G401 (cell line): ENCODE measurements at places on chromosomes 2 and 18.

GRCh38 chr2:42446503-42447271 lies 47.1 kb downstream of the KCNG3 start:
- no peak for DNase-seq

DNA sequence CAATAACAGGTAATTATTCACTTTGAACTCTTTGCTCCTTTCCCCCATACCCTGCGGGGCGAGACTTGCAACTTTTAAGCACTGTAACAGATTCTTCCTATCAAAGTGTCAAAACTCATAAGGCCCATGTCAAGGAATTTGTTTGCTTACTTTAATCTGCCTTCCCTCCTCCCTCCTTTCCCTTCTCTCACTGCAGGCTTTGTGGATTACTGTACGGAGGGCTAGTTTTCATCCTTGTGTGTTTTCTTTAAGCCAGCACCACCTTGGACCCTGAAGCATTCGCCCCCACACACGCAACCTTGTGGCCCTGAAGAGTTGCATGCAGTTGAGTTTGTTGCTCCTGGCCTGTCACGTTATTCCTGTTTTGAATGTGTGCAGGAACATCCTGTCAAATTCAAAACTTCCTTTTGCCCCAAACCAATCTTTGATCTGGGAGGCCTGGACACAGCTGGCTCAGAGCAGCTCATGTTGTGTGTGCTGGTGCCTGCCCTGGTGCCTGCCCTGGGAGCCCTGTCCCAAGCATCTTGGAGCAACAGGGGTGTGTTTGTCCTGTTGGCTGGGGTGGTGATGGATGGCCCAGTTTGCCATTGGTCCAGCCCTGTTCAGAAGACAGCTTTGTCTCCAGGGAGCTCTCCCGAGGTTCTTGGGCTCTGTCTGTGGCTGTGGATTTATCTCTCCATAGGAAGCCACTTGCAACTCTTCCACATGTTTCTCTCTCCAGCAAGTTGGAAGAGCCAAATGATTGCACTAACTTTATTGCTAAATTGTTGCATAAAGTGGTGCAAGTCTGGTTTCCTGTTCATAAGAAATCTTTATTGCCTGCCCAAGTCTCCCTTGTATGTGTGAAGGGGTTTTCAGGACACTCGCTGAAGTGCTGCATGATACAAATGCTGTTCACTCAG lies 199.6 kb downstream of the VAPA start:
- DNase-seq, result no peak

- DNase-seq, result no peak
Observed at GRCh38 chr2:174158003-174158402, 90.3 kb downstream of the OLA1 start.

- DNase-seq, result no peak
Observed at GRCh38 chr2:231276987-231277386, 78.6 kb downstream of the ARMC9 start.

DNA sequence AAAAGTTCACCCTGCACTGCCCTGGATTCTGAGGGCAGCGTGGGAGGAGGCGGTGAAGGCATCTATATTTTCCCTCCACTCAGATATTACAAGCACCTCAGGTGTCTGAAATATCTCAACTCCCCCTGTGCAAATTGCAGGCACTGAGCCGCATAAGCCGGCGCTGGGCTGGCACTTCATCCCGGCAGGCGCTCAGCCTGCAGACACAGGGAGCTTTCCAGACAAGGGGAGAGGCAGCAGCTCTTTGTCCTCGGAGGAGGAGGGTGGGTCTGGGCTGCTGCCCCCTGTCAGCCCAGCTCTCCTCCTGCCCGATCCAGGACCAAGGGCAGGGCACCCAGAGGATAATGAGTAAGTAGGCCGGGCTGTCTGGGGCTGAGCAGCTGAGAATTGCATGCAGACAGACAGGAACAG lies 189.3 kb upstream of the MYT1L start:
- DNase-seq, result no peak

DNA sequence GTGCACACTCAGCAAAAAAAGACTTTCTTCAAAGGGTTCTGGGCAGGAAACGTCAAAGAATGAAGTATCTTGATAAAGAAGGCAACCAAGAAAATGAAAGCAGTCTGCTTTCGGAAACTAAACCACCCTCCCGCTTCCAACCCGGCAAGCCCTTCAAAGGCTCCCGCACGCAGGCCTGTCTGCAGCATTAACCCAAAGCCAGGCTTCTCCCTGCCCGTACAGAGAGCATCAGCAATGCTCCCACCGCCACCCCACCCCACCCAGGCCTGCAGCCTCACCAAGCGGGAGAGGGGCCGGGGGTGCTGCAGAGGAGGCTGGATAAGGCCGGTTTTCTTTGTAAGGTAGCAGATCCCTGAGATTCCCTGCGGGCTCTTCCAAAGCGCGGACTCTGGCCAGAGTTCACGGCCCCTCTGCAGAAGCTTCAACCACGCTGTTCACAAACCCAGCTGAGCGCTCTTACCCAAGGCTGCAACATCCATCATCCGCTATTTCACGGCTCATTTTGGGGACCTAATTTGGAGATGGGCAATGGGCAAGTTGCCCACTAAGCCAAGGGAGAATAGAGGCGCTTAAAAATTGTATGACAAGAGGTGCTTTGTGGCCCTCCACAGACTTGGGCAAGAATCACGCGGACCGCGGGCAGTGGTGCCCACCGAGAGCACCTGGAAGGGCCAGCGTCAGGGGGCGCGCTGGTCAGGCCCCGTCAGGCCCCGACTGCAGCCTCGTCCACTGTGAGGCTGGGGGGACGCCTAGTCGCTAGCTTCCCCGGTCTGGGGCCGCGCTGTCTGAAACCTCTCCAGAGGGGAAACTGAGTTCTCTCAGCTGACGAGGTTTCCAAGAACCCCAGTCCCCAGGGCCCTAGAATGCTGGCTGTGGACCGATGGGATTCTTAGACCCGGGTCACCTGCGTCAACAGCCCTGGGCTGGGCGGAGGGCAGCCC lies 225.4 kb upstream of the ID2 start:
- no peak for DNase-seq

DNA sequence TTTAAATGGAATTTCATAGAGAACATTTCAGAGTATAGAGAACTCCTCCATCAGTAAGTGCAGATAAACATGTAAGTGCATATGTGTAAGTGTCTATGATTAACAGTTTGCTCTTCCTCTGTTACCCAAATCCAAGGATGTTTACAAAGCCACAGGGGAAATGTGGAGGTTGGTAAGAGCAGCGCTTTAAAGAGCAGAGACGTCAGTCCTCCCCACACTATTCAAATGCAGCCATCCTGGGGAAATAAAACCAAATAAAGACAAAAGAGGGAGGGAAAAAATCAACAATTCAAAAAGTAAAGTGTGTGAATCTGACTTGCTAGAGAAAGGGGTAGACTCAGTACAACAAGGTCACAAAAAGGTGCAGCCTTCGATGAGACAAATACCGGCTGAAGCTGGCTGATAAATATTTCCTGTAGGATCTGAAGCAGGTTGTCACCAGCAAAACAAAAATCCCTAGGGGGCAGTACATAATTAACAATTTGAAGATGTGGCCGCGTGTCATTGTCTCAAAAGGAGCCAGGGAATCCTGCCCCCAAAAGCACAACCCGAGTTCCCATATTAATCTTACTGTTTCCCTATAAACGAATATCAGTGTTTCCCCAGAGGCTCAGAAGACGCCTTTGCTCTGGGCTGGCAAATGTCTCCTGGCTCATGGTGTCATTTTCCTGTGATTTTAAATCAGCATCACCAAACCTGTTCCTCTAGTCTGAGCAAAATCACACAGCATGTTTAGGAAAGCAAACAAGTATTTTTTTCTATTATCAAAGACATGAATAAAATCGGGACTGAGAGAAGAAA lies 216.5 kb downstream of the CDCA7 start:
- DNase-seq, result peak; percentile 15

DNA sequence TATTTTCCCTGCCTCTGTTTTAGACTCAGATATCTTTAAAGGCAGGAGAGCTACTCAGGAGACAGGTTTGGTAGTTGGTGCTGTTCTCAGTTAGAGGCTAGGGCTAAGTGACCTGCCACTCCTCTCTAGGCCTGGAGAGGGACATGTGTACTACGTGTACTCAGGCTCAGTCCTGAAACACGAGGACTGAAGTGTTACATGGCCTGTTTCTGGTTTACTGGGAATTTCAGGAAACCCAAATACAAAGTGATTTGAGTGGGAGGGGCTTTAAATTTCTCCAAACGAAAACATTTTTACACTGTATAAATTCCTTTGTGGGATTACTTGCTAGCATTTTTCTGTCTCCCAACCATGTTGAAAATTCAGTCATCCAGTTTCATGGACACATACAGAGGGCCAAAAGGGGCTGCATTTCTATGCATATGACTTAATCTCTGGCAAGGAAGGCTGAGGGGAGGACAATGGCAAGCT lies 343.3 kb downstream of the CYP26B1 start:
- DNase-seq, result no peak

- DNase-seq, result no peak
Observed at GRCh38 chr2:84880645-84881521, at the start of gene TRABD2A. Gene TRABD2A, minus strand, starts transcription at chr2:84881084. Its CDS starts 45 bp downstream, at chr2:84881039.

DNA sequence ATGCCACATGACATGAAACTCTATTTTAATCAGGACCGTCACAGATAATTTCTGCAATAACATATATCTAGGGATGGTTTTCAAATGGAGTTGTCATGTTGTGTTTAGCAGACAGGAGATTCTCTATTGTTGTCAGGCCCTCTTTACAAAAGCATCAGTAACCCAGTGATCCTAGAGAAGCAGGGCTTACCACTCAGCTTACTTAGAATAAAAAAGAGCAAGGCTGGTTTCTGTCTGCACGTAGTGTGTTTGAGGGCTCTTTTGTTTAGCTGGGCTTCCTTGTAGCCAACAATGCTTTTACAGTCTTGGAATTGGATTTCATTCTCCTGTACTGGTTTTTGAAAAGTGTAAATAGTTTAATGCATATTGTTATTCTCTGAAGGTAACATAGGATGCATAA lies 210.5 kb upstream of the NRP2 start:
- no peak for DNase-seq

DNA sequence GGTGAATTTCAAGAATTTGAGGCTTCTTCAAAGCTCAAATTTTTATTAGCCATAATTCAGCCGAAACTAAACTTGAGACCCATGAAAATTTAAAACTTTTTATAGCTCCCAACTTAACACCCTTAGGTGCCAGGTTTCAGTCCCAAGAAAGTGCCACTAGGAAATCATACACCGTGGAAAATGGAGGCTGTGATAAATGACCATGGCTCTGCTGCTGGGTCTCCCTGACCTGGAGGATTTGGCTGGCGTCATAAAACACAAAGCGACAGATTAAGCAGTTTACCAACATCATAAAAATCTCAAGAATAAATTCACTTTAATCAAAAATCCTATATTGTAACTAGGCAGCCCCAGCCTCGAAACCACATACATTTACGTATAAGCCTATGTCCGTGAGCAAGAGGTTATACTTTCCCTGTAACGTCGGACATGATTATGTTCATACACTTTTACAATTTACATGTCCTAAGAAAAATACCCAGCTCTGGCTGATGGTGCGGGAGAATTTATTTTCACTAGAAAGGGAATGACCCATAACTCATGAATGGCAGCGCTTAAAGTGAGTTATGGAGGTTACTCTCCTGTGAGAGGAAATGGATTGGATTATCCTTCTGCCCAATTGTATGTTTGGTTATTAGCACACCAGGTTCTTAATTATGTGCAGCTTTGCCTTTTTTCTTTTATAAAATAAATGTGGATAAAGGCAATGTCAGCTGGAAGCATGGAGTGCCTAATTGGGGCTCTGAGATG lies 329.4 kb downstream of the AGPS start:
- peak; percentile 41 for DNase-seq
